GDM1 (cell line): ENCODE measurements at places on chromosomes 7 and 10.

DNA sequence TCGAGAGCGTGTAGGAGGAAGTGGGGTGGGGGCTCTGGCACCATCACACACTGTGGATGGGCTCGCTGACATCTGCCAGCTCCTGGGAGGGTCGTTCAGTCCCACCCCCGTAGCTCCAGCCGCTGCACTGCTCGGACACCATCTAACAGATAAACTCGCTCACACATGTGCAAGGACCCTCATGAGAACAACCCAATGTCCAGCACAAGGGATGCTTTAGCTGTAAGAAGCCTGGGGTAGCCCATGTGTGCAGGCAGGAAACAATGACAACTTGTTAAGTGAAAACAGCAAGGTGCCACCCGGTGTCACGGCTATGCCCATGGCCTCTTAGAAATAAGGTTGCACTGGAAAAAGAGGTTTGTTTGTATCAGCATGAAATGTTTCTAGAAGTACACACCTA lies 14.1 kb downstream of the OGDHL start:
- no peak for DNase-seq

- no peak for DNase-seq
Observed at GRCh38 chr10:7819121-7819460, 786 bp downstream of the TAF3 start.

DNA sequence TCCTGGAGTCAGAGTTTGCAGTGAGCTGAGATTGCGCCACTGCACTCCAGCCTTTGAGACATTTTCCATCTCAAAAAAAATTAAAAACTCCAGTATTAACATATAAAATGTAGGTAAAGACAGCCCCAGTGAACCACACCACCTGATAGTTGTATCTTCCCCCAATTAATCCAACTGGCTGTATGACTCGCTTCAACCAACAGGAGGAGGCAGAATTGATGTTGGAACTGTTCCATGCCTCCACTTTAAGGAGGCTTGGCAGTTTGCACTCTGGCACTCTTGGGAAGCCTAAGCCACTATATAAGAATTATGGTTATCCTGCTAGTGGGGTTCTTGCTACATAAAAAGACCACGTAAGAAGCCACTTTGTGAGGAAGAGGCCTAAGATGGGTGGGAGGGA lies 72.7 kb downstream of the STK17A start:
- no peak for DNase-seq

- no peak for DNase-seq
Observed at GRCh38 chr10:65430979-65431378, 1494.9 kb upstream of the LRRTM3 start.

GRCh38 chr10:102872163-102872562 lies 2.9 kb downstream of the AS3MT start:
- DNase-seq: no peak

DNA sequence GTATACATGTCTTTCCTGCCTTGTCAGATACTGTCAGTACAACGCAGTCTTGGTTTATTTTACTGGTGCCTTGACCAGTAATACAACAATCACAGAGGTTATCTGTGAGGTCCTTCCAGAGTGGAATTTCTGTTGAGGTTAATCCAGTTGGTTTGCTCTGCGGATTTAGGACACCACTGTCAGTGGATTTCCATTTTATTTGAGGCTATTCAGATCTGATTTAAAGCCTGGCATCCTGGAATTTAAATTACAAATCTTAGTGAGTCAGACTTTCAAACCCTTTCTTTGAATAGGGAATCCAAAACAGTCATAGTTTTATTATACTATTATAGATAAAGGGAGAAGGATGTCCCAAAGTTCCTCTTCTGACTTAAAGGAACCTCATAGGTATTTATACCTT lies 40.5 kb downstream of the ANLN start:
- DNase-seq: no peak

- no peak for DNase-seq
Observed at GRCh38 chr7:99099499-99100077, 44.3 kb downstream of the SMURF1 start.

DNA sequence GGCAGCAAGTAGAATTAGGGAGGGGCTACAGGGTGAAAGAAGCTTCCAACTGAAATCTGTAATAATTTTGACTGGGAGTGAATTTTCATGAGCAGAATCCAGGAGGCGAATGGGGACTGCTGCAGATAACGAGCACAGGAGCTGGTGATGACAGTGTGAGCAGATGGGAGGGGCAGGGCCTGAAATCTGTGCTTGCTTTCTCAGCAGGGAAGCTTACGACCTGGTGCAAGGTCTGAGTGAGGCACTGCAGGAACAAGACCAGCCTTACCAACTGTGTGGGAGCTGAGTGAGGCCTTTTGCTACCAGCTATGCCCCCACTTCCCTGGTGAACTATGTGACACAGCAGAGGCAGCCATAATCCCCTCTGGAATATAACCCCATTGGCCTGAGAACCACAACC lies 109.8 kb downstream of the HPSE2 start:
- no peak for DNase-seq

DNA sequence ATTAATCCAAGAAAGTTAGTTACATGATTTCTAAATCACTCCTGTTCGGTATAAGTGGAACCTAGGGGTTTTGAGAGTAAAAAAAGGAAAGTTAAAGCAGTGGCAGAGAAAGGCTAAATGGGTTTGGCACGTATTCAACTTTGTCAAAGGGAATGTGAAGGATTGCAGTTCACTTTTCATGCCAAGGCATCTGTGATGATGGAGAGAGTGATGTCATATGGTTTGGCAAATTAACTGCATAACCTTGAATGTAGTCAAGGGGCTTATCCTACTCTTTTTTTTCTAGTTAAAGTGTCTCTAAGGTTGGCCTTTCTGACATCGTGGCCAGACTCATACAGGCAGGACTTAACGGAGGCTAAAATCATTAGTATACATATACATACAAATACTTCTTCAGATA lies 277.8 kb downstream of the EXOC4 start:
- no peak for DNase-seq

DNA sequence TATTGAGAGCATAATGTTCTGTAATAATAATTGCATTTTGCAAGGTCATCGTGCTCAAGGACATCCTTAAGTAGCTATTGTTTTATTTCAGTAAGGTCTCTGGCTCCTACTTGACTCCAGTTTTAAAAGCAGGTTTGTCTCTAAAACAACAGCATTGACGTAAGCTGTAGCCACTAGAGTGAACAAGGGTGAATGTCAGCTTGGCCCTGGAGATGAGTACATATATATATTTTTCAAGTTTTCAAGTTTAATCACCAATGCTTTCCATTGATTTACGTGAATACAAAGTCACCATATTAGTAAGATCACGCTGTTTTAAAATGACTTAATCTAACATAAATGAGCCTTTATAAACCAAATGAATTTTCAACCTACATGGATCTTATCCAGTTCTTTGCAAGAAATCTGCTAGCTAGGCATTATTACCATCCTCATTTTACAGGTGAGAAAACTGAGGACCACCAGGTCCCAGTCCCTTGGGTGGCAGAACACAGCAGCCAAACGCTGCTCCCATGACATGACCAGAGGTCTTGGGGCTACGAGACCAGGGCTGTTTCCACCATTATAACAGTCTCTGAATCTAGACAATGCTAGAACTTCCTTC lies 57.2 kb upstream of the ELMO1 start:
- no peak for DNase-seq

DNA sequence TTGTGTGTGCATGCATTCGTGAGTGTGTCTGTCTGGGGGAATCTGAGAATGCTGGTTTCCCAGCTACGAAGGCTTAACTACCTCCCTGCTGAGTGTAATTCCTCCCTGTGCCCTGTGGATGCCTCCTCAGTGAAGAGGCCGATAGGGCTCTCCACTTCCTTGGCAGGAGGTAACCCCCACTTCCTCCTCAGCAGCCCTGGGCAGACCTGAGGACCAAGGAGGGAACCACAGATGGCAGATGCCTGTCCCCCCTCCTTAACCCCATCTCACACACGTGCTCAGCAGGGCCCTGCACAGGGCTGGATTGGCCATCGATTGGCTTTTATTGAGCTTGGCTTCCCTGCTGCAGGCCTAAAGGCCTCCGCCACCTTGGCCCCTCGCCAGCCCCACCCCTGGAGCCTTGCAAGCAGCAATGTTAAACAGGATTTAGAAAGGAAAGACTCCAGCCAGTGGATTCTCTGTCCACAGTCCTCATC lies 45.6 kb upstream of the LRRC4 start:
- no peak for DNase-seq

GRCh38 chr10:7895699-7896090 lies 77.4 kb downstream of the TAF3 start:
- DNase-seq: no peak

DNA sequence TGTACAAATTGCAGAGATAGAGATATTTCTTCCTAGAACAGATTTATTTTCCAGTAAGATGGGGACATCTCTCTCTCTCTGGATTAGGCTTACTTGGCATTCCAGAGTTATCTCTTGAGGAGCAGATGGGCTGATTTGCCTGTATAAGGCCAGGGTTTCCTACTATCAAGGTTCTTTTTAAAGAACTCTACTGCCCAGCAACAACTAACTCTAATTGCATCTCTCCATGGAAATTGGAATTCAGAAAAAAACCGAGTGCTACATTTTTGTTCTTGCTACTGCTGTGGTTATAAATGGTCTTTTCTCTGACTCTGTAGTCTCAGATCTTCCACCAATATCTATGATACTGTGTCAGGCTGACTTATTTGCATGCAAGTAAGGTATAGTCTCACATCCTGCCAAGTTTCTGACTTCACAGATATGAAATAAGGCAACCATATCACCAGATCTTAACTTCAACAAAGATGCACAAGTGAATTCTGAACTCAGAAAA lies 161.1 kb downstream of the CRPPA start:
- DNase-seq: no peak

- DNase-seq: peak; percentile 7
Observed at GRCh38 chr7:116024826-116025809, 5.4 kb downstream of the TFEC start.

GRCh38 chr7:3725155-3726059 lies 424.4 kb downstream of the SDK1 start:
- DNase-seq: no peak

GRCh38 chr7:92546856-92547497 lies 18.4 kb downstream of the RBM48 start:
- DNase-seq: no peak

- DNase-seq: peak; percentile 37
Observed at GRCh38 chr7:98745722-98746318, 124.0 kb downstream of the TMEM130 start.

GRCh38 chr7:68256295-68256694 lies 1259.7 kb downstream of the TYW1 start:
- no peak for DNase-seq

DNA sequence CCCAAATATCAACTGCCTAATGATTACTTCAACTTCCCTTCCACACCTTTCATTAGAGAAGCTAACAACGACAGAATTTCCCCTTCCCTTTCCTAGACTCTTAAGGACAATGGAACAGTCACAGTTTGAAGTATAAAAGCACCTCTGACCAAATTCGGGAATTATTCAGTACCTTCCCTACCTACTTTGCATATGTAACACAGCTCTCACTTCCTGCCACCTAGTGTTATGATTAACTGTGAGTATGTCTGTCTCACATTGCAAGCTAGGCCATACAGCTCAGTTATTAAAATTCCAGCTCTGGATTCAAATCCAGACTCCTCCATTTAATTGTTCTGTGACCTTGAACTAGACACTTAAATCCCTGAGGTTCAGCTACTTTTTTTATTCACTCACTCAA lies 44.8 kb upstream of the HPSE2 start:
- no peak for DNase-seq

GRCh38 chr10:116469437-116469836 lies 41.8 kb downstream of the PNLIPRP3 start:
- no peak for DNase-seq

DNA sequence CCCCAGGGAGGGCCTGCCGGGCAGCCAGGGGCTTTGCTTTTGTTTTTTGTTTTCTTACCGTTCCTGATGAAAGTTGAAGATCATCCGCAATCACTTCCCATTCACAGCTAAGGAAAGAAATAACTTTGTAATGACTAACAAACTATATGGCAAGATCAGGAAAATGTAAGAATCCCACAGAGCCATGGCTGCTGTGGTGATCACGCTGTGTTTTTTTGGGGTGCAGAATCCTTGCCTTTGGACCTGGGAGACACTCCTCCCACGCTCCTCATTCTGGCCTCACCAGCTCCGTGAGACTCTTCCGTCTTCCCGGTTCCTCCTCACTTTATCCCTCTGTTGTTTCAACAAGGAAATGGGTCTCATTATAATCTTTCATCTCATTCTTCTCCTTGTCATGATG lies 443.0 kb upstream of the MGMT start:
- DNase-seq: no peak

- no peak for DNase-seq
Observed at GRCh38 chr10:12844811-12845483, 156.6 kb downstream of the CCDC3 start.

- peak; percentile 58 for DNase-seq
Observed at GRCh38 chr7:101085162-101085964, at the start of gene TRIM56. Gene TRIM56, plus strand, starts transcription at chr7:101085481. Its CDS starts 1,832 bp downstream, at chr7:101087313.

GRCh38 chr10:72276013-72276387 lies 2.3 kb downstream of the DDIT4 start:
- DNase-seq: no peak

GRCh38 chr7:30328381-30328780 lies 44.0 kb downstream of the ZNRF2 start:
- no peak for DNase-seq

DNA sequence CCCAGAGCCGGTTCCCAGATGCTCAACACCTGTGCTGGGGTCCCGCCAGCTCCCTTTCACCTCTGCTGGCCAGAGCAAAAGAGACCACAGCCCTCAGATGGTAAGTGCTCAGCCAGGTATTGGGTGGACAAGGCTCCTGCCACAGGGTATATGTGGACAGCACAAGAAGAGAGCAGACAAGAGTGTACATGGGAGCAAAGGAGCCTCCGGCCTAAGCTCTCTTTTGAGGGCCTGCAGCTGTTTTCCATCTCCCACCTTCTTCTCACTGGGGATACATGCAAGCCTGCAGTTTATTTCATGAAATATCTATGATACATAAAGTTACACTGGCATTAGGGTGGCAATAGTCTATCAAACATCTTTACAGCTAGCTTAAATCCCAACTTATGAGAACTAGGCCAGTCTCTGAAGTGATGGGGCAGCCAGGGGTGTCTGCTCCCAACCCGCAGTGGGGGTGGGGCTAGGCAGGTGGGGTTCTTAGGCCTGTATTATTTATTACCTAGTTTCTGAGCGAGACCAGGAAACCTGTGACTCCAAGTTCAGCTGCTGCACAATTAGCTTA lies 50.4 kb upstream of the DDC start:
- DNase-seq: no peak

DNA sequence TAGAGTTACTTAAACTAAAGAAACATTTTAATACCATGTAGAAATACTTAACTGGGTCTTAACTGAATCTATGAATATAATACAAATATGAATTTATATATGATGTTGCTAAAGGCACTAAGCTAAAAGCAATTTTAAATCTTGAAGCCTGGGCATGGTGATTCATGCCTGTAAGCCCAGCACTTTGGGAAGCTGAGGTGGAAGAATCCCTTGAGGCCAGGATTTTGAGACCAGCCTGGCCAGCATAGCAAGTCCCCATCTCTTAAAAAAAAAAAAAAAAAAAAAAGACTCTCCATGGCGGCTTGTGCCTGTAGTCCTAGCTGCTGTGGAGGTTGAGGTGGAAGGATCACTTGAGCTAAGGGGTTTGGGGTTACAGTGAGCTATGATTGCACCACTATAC lies 95.3 kb downstream of the CCSER2 start:
- no peak for DNase-seq
